Endothelial cell (in vitro differentiated cells): ENCODE measurements at places on chromosomes 1 and 21. TPM values are rescaled to one million over a fixed set of nuclear protein-coding genes. Genes with fewer than 3 reads are reported as not detected.

- no peak for DNase-seq
These were observed 63.4 kb downstream of the OPTC start for GRCh38 chr1:203557390-203557789.

DNA sequence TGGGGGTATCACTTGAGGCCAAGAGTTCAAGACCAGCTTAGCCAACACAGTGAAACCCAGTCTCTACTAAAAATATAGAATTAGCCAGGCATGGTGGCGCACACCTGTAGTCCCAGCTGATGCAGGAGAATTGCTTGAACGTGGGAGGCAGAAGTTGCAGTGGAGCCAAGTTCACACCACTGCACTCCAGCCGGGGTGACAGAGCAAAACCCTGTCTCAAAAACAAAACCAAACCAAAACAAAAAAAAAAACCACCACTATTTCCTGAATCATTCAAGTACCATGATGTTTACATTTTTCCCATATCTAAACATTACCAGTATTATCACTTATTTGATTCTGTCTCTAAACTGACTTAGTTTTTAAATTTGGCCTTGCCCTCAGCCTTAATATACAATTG, 29.5 kb downstream of the TUT4 start:
- DNase-seq = no peak

CA14 gene
- 6.3 TPM for total RNA-seq

GRCh38 chr1:202850593-202851362, 38.2 kb downstream of the RABIF start:
- no peak for DNase-seq

- DNase-seq = no peak
These were observed 150.6 kb upstream of the UBE2U start for GRCh38 chr1:64052777-64053176.

ARTN gene
- total RNA-seq = 0.67 TPM
